ENCODE measurements at places on chromosomes 1 and 21. TPM values are rescaled to one million over a fixed set of nuclear protein-coding genes. Genes with fewer than 3 reads are reported as not detected.

- DNase-seq, result no peak
- H3K27ac ChIP-seq, result peak overlapping the region; percentile 17
- no peaks in the 10 kb centered on the region for H3K27me3 ChIP-seq
- peaks cover 24% of the 10 kb centered on the region for H3K4me1 ChIP-seq
- no peak overlapping the region for H3K4me3 ChIP-seq
- H3K36me3 ChIP-seq, result peaks cover 49% of the 10 kb centered on the region
Measured at GRCh38 chr1:175167861-175168260, 24.7 kb downstream of the KIAA0040 start.

Gene FCRL4
- total RNA-seq, result not detected

Gene OLIG2
- not detected for total RNA-seq

DNA sequence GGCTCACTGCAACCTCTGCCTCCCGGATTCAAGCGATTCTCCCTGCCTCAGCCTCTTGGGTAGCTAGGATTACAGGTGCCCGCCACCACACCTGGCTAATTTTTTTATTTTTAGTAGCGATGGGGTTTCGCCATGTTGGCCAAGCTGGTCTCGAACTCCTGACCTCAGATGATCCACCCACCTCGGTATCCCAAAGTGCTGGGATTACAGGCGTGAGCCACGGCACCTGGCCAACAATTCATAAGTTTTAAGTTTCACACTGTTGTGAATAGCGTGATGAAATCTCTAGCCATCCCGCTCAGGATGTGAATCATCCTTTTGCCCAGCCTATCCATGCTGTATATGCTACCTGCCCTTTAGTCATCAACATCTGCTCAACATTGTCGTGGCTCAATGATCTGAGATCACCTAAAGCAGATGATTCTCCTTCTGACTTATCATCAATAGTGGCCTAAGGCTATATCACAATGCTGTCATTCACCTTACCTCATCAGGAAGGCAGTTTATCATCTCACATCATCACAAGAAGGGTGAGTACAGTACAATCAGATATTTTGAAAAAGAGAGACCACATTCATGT lies 2.6 kb downstream of the PFDN2 start:
- no peak for DNase-seq
- H3K27me3 ChIP-seq, result no peaks in the 10 kb centered on the region
- H3K4me3 ChIP-seq, result peak overlapping the region; percentile 19
- H3K36me3 ChIP-seq, result peaks cover 17% of the 10 kb centered on the region
- H3K27ac ChIP-seq, result peak overlapping the region; percentile 68
- H3K4me1 ChIP-seq, result peaks cover 48% of the 10 kb centered on the region

Gene OR10J1
- total RNA-seq, result not detected

GRCh38 chr1:44820328-44821239 lies 12.3 kb downstream of the BTBD19 start:
- no peak for DNase-seq
- peak overlapping the region; percentile 92 for H3K4me3 ChIP-seq
- H3K27me3 ChIP-seq, result no peaks in the 10 kb centered on the region
- peaks cover 31% of the 10 kb centered on the region for H3K4me1 ChIP-seq
- no peaks in the 10 kb centered on the region for H3K36me3 ChIP-seq

Gene OPRD1
- not detected for total RNA-seq

Gene RHOU
- 7.7 TPM for total RNA-seq

Gene EXO1
- 32.7 TPM for total RNA-seq

Gene AMY2A
- not detected for total RNA-seq

- H3K27me3 ChIP-seq, result peaks cover 12% of the 10 kb centered on the region
- peaks cover 6% of the 10 kb centered on the region for H3K4me1 ChIP-seq
- H3K36me3 ChIP-seq, result peaks cover 2% of the 10 kb centered on the region
- no peak overlapping the region for H3K27ac ChIP-seq
- no peak for DNase-seq
Measured at GRCh38 chr1:94792473-94793295, 27.5 kb upstream of the SLC44A3 start.

DNA sequence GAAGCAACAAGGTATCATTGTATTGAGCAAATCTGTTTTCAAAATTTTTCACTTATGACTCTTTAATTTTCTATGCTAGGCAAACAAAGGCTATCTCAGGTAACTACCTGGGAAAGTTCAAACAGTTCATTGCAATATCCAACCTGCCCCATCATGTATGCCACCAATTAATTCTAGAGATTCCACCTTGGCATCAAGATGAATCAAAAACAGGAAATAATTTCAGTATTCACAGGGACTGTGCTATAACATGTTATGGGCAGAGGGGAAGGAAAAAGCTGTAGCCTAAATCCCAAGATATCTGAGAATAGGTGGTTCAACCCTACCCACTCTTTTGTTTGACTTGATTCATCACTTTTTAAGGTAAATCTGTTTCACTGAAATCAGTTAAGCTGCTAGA lies 67.5 kb upstream of the SH3GLB1 start:
- no peak overlapping the region for H3K4me3 ChIP-seq
- H3K27ac ChIP-seq, result no peak overlapping the region
- H3K36me3 ChIP-seq, result no peaks in the 10 kb centered on the region
- peaks cover under 1% of the 10 kb centered on the region for H3K27me3 ChIP-seq

DNA sequence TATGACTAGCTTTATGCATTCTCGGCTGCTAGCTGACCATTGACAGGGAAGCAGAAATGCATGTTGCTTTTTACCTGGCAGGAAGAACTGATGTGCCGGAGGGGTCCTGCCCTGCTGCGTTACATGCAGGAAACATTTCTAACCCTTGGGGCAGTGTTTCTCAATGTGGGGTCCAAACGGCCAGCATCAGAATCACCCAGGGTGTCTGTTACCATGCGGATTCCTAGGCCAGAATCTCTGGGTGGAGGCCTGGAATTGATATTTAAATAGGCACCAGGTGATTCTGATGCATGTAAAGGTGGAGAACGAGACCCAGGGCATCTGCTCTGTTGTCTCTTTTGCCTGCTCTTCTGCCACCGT lies 182.7 kb downstream of the PCP4 start:
- H3K36me3 ChIP-seq, result no peaks in the 10 kb centered on the region
- no peaks in the 10 kb centered on the region for H3K4me1 ChIP-seq
- H3K4me3 ChIP-seq, result no peak overlapping the region
- no peak for DNase-seq

Gene TEDDM1
- not detected for total RNA-seq

Gene RNF2
- total RNA-seq, result 23.7 TPM

Gene SOX13
- total RNA-seq, result 4.0 TPM

Gene LEMD1
- 0.97 TPM for total RNA-seq

Gene OR2T2
- not detected for total RNA-seq

Gene B3GALT5
- not detected for total RNA-seq

Gene OR10Z1
- not detected for total RNA-seq

Gene PADI2
- 0.23 TPM for total RNA-seq

DNA sequence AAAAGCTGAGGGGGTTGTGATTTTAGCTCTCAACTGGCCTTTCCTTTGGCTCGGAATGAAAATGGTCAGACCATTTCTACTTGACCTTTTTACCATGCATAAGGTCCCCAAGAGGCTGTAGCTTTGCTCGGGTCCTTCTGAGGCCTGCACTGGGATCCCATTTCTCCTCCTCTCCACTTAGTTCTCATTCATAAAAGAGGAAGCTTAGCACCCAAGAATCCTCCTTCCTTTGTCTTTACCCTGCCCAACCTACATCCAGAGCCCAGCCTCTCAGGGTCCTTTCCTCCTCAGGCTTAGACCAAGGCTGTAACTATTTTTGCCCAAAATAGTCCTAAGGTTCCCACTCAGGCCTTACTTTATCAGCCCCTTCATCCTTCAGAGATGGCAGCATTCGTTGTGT lies 6.0 kb upstream of the SLC27A3 start:
- DNase-seq, result no peak
- peaks cover 10% of the 10 kb centered on the region for H3K4me1 ChIP-seq
- peaks cover 17% of the 10 kb centered on the region for H3K36me3 ChIP-seq
- no peak overlapping the region for H3K27ac ChIP-seq

DNA sequence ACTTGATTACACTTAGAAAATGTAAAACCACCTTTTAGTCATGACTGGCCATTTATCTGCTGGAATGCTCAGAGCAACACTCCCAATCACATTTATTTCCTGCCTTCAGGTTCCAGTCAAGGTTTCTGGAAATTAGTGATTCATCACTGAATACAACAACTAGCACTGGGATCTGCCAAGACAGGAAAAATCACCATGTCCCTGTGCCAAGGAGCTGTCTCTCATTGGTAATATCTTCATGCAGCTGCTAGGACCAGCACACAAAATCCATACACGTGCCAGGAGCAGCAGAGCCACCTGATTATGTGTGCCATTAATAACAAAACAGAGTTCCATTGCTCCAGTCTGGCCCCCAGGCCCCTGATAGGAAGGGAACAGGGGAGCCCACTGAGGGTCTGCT lies 194.6 kb downstream of the TNR start:
- DNase-seq, result no peak
- H3K27me3 ChIP-seq, result peaks cover 16% of the 10 kb centered on the region
- H3K27ac ChIP-seq, result no peak overlapping the region

- no peaks in the 10 kb centered on the region for H3K27me3 ChIP-seq
- H3K27ac ChIP-seq, result peak overlapping the region; percentile 54
- H3K4me3 ChIP-seq, result peak overlapping the region; percentile 15
- H3K36me3 ChIP-seq, result peaks cover 65% of the 10 kb centered on the region
Measured at GRCh38 chr1:198734323-198735008, 95.6 kb downstream of the PTPRC start.

Gene RPE65
- total RNA-seq, result not detected

Gene LCE3E
- total RNA-seq, result not detected

DNA sequence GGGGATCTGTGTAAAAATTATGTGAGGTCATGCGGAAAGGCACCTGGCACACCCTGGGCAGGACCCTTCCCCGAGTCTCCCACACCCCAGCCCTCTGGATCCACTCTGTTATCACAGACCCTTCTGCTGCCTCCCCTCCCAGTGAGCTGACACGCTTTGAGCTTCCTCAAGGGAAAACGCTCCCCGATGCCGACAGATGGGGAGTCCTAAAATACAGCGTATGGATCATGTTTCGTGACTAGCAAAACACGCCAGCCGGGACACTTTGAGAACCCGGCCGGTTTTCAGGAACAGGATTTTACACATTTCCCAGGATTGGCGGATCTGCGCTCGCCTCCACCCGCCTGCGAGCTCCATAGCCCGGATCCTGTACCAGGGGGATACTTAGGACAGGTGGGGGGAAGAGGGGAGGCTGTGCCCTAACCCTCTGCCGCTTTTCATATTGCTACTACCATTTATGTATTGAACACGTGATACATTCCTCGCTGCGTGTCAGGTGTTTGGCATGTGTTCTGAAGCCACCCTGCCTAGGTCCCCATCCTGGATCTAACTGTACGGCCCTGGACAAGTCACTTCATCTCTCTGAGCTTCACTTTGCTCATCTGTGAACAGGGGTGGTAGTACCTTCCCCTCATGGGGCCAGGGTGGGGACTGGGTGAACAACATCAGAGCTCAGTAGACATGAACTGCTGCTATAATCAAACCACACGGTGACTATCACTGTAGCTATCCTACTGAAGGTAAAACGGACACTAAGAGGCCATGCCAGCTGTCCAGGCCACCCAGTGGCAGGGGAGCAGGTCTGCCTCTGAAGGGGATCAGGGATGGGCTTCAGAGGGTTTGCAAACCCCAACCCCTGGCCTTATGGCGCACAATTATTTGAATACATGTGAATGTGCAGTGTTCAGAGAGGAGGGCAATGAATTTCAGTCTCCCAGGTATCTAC lies 63.2 kb downstream of the SSBP3 start:
- H3K36me3 ChIP-seq, result peaks cover 9% of the 10 kb centered on the region
- H3K4me3 ChIP-seq, result no peak overlapping the region
- DNase-seq, result no peak

- no peak overlapping the region for H3K27ac ChIP-seq
- H3K27me3 ChIP-seq, result no peaks in the 10 kb centered on the region
- no peak overlapping the region for H3K4me3 ChIP-seq
- DNase-seq, result no peak
- no peaks in the 10 kb centered on the region for H3K36me3 ChIP-seq
Measured at GRCh38 chr21:32523463-32523862, 61.9 kb downstream of the TCP10L start.

Gene FNDC5
- total RNA-seq, result not detected

- H3K36me3 ChIP-seq, result no peaks in the 10 kb centered on the region
- peaks cover 5% of the 10 kb centered on the region for H3K27me3 ChIP-seq
- no peaks in the 10 kb centered on the region for H3K4me1 ChIP-seq
- no peak overlapping the region for H3K27ac ChIP-seq
Measured at GRCh38 chr21:32878661-32879060, 107.1 kb upstream of the PAXBP1 start.

DNA sequence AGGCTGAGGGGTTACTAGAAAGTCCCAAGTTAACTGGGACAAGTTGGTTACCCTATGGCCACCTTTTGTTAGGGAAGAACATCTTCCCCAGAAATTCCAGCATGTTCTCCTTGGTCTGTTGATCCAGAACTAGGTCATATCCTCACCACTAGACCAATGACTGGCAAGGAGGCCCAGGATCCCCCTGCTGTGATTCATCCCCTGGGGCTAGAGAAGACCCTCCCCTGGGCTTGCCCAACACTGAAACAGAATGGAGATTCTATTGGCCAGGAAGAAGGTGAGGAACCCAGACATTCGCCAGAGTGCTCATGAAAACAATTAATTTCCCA lies 90.1 kb upstream of the SIM2 start:
- no peaks in the 10 kb centered on the region for H3K36me3 ChIP-seq
- H3K4me1 ChIP-seq, result no peaks in the 10 kb centered on the region
- H3K4me3 ChIP-seq, result no peak overlapping the region
- H3K27ac ChIP-seq, result no peak overlapping the region

Gene LCE3D
- total RNA-seq, result not detected

DNA sequence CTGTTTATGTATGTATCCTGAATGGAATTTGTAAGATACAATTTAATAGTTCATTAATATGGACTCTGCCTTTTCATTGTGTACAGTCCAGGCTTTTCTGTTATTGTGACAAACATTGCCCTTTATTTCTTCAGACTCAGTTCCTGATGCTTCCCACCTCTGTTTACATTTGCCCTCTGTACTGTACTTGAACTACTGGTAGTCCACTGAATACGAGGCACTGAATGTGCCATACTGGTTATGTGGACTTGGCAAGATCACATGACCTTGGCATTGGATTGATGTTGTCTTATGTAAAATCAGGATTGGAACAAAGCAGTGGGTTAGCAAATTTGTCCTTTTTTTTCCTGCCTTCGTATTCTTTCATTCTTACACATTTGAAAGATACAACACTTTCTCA lies 27.8 kb downstream of the RALGPS2 start:
- H3K36me3 ChIP-seq, result no peaks in the 10 kb centered on the region
- no peaks in the 10 kb centered on the region for H3K27me3 ChIP-seq
- no peak for DNase-seq
- H3K4me3 ChIP-seq, result no peak overlapping the region

DNA sequence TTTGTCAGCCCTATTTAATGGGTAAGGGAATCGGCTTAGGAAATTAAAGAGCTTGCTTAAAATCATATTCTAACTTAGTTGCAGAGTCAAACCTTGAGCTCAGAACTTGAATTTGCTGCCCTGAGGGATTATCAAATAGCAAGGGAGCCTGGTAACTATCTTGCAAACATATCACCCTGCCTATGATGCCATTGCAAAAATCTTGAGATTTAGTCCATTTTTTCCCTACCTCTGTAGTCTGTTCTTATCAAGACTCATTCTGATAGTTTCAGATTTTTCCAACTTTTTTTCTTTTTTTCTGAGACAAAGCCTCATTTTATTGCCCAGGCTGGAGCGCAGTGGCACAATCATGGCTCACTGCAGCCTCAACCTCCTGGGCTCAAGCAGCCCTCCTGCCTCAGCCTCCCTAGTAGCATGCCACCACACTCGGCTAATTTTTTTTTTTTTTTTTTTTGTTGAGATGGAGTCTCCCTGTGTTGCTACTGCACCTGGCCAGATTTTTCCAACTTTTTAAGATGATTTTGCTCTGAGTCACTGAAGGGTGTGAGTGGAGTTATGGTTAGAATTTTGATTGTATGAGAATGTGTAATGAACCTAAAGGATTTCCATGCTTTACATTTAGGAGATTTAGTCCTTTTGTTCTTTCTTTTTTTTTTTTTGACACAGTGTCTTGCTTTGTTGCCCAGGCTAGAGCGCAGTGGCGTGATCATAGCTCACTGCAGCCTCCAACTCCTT lies 12.2 kb downstream of the SARS1 start:
- H3K4me3 ChIP-seq, result no peak overlapping the region
- no peaks in the 10 kb centered on the region for H3K27me3 ChIP-seq
- H3K27ac ChIP-seq, result no peak overlapping the region
- peaks cover 27% of the 10 kb centered on the region for H3K36me3 ChIP-seq
